ENCODE measurements at places on chromosomes 6 and 20.

GRCh38 chr20:24148372-24148771, 159.8 kb upstream of the GGTLC1 start:
- peak; percentile 35 for DNase-seq

GRCh38 chr6:52735071-52735470, 28.2 kb downstream of the GSTA2 start:
- no peak for DNase-seq

DNA sequence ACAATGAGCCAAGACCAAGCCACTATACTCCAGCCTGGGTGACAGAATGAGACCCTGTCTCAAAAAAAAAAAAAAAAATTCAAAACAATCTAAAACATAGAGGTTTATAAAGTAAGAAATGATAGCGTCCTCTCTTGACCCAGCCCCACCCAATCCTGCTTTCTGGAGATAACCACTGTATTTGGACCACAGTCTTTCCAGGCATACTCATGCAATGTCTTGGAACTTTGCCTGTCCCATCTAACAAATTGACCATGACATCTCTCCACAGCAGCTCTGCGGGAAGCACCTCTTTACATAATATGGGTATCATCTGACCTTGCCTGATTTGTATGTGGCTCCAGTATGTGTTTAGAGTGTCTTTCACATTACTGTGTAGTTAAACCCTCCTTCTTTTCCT, 9.1 kb upstream of the SHLD1 start:
- DNase-seq = peak; percentile 7

GRCh38 chr20:23257848-23258746, 92.5 kb upstream of the NXT1 start:
- peak; percentile 48 for DNase-seq

DNA sequence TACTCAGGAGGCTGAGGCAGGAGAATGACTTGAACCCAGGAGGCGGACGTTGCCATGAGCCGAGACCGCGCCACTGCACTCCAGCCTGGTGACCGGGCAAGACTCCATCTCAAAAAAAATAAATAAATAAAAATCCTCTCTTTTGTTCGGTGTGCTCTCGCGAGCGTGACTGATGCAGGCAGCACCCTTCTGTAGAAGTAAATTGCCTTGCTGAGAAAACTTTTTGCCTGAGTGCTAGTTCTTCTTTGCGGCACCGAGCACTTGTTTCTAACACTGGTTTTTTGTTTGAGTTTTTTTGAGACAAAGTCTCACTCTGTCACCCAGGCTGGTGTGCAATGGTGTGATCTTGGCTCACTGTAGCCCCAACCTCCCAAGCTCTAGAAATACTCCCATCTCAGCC, 30.5 kb downstream of the PLN start:
- DNase-seq = peak; percentile 42

- no peak for DNase-seq
Observed at GRCh38 chr6:137254966-137255365, 35.8 kb upstream of the IFNGR1 start.

DNA sequence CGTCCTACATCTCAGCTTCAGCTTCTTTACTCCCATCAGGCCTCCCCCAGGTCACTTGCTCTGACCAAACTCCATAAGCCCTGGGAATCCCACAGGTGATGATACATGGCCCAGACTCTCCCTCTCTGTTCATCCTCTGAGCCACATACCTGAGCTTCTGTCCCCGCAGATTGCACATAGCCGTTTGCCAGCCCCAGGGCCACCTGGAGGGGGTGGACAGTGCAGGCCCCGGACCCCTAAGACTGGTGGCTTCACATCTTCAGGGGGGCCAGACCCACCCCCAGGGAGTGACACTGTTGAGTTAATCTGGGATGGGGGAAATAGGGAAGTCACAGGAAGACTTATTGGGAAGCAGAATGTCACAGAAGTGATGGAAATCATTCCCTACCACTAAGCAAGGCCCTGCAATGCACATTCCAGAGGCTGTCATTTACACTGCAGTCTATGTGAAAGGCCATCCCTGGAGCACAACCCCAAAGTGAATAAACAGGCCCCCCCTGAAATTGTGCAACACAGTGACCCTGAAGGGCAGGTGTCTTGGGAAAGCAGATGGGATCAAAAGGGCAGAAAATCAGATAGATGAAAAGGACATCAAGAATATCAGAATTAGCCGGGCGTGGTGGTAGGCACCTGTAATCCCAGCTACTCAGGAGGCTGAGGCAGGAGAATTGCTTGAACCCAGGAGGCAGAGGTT, 2.2 kb downstream of the RXRB start:
- DNase-seq = no peak

DNA sequence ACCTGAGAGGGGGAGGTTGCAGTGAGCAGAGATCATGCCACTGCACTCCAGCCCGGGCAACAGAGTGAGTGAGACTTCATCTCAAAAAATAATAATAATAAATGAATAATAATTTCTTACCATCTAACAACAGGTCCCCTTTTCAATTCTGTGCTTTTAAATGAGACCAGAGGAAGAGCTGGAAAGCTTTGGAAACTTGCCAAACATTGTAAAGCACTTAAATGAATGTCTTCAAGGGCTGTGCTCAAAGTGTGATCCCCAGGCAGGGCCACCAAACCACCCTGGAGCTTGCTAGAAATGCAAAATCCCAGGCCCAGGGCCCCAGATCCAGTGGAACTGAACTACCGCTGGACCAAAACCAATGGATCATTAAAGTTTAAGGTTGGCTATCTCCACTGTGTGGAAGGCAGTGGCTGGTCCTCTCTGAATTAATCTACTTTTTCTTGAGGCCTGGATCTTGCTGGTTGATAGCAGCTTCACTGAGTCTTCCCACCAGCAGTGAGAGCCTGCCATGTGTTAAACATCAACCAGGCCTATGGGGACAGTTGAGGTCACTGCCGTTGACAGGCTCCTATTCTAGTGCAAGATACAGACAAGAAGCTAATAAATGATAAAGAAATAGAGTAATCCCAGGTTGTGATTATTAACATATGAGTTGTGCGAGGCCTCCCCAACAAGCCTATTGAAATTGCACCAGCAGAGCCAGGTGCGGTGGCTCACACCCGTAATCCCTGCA, 23.7 kb upstream of the TFAP2C start:
- DNase-seq = no peak

DNA sequence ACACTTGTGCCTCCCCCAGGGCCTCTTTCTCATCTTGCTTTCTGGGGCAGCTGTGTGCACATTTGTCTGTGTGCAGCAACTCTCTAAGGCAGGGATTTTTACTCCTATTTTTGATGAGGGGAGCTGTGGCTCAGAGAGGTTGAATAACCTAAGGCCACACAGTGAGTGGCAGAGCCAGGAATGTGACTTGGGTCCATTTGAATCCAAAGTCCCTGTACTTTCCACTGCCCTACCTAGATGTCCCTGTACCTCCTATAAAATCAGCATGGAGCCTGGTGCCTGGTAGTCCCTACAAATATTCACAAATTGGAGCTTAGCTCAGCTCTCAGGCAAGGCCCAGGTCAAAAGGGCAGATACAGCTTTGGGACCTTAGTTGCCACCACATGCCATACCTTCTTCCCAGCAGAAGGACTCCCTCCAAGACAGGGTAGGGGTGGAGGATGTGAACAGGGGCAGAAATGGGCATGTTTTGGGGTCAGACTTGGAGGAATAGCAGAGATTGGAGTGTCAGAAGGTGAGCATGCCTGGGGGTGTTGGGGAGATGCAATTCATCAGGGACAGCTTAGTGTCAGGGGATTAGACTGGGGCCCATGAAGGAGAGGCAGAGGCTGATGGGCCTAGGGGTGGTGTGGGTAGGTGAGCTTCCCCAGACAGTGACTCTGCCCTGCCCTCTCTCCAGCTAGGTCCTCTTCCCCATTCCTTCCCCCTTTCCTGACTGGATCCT, 4.1 kb upstream of the VEGFA start:
- DNase-seq = no peak

Data from common myeloid progenitor, CD34-positive (primary cell).